ENCODE measurements at places on chromosomes 13 and 19.
A peak's percentile ranks its signal among the peaks of the same experiment; 100 is the strongest.

DNA sequence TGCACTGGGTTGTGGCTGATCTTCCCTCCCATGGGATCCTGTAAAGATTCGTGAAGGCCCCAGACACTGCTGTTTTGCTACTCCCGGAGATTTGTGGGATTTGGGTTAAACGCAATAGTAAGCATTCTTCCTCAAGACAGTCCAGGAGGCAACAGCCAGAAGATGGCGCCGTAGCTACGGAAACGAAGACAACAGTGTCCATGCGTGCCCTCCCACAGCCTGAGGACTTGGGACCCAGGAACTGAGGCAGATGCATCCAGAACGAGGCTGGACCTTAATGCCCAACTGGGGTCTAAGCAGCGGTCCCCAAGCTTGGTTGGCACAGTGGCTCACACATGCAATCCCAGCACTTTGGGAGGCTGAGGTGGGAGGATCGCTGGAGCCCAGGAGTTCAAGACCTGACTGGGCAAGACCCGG is 57.6 kb upstream of the ZNF507 start:
- DNase-seq: no peak

- no peak for DNase-seq
Observed at GRCh38 chr13:65825039-65825438, 1405.1 kb downstream of the PCDH9 start.

DNA sequence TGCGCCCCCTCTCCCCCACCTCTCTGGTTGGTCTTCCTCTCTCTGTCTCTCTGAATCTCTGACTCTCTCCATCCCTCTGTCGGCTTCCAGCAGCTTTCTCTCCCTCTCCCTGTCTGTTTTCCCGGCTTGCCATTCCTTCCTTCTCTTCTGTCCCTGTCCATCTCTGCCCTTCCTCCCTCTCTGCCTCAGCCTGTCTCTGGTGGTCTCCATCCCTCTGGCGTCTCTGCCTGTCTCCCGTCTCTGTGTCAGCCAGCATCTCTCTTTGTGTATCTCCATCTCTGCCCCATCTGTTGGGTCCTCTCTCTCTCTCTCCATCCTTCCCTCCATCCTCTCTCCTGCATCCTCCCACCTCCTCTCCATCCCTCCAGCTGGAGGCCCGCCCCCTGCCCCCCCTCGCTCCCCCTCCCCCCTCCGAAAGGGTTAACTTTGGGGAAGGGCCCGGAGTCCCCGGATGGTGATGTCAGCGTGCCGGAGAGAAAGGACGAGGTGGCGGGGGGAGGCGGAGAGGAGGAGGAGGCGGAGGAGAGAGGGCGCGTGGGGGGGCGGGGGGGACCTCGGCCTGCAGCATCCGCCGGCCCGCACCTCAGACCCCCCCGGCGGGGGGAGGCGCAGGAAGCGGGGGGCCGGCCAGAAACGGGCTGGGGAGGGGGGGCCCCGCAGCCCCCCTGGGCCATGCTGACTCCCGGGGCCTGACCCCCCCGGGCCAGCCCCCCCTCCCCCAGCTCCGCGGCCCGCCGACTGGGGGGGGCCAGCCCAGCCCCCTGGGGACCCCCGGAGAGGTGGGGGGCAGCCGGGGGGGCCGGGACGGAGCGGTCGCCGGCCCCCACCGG is at the start of gene BRSK1:
Gene BRSK1 (plus strand): TSS at position 450 of the 830 bp plus-strand sequence. CDS start 446 bp downstream, outside the sequence.
- no peak for DNase-seq

GRCh38 chr19:35267353-35267817 is 1.4 kb upstream of the USF2 start:
- peak; percentile 26 for DNase-seq

GRCh38 chr13:38702669-38703068 is 15.8 kb downstream of the FREM2 start:
- DNase-seq: no peak

- DNase-seq: no peak
Observed at GRCh38 chr19:52638601-52639000, 446 bp upstream of the ZNF83 start.

DNA sequence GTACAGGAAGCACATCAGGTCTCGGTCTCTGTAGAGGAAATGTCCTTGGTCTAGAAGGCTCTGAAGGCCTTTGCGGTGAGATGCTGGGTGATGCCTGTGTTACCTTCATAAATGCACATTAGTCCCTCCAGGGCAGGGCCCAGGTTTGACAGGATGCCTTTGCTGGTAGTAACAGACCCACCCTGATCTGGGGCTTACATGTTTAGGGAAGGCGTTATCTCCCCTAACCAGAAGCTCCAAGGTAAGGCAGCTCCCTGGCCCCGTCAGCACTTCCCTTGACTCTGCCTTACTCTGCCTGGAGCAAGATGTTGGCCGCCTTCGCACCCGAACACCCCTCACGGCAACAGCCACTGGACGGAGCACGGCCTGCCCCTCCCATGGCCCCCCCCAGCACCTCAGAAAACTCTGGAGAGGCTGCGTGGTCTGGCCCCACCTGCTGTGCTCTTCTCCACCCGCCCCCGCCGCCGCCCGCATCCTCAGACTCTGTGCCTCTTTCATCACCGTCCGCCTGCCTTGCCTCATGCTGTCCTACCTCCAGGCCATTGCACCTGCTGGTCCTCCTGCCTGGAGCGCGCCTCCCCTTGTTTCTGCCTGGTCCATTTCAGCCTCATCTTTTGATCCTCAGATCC is 9.1 kb downstream of the AP2A1 start:
- DNase-seq: no peak

- no peak for DNase-seq
Observed at GRCh38 chr13:95902741-95903140, 150.5 kb downstream of the UGGT2 start.

GRCh38 chr19:41801792-41802211 is 5.4 kb downstream of the CEACAM3 start:
- DNase-seq: no peak

DNA sequence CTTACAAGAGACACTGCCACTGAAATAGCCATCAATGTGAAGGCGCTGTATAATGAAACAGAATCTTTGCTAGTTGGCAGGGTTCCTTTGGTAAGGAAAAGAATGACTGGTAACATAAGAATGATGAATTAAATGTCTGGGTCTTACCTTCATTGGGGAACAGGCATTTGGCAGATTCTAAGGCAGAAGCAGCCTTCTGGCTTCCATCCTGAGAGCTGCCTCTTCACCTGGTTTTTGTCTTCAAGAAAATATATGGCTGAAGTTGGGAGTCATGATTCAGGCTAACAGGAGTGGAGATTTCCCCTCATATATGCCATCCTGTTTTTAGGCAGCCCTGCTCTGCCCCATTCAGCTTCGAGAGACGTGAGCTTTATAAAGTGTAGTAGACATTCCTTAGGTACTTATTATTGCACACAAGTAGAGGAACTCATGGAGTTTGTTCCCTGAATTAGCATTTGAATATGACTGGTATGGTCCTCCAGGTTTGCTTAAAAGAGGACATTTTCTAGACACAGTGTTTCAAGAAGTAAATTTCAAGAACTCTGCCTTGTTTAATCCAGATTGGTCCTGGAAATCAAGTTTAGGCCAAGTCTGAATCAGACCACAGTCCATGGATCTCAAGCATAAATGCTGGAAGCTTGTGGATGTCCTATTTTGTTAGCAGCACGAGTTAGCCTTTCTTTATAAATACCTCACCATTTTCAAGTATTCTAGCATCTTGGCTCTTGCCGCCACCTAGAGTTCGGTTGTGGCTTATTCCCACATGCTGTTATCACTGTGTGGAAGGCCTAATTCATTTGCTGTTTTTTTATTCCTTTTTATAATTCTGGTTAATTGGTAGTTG is 56.2 kb upstream of the AKAP11 start:
- DNase-seq: no peak

DNA sequence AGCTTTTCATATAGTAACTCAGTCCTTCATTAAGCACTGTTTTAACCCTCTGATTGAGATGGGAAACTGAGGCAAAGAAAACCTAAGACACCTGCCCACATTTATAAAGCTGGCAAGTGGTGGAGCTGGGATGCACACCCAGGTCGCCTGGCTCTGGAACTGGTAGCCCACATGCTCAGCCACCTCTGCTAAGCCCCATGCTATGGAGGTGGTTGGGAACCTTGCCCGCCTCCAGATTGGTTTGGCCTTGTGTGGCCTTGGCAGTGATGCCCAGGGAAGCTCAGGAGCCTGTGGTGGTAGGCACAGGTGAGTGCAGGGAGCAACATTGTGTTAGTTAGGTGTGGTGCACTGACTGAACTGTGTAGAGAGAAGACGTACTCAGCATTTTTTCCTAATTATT is 370.2 kb downstream of the MTUS2 start:
- no peak for DNase-seq

DNA sequence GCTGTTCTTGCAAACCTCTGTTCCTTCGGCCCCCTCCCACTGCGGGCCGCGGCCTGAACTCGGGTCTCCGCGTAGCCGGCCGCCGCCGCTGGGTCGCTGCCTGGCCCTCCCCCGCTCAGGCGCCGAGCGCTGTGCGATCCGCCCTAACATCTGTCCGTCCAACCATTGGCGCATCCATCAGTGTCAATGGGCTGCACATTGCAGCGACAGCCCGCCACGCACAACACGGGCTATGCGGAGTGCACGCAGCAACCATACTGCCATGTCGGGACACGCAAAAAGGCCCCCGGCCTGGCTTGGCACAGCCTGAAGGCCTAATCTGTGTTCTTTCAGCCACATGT is 2.6 kb upstream of the TSHZ3 start:
- no peak for DNase-seq

- no peak for DNase-seq
Observed at GRCh38 chr19:29260477-29261317, 47.7 kb upstream of the UQCRFS1 start.

DNA sequence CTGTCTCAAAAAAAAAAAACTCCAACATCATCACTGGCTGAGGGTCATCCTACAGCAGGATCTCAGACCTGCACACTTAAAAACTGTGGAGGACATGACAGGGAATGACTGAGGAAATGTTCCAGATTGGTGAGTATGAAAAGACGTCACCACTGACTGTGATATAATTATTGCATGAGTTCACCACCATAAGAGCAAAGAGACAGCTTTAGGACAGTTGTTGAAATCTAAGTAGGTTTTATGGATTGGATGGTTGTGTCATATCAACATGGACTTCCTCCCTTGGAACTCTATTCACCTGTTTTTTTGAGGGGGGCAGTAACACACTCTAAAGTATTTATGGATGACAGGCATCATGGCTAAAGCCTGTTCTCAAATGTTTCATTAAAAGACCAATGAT is 31.5 kb downstream of the KLF12 start:
- DNase-seq: no peak

DNA sequence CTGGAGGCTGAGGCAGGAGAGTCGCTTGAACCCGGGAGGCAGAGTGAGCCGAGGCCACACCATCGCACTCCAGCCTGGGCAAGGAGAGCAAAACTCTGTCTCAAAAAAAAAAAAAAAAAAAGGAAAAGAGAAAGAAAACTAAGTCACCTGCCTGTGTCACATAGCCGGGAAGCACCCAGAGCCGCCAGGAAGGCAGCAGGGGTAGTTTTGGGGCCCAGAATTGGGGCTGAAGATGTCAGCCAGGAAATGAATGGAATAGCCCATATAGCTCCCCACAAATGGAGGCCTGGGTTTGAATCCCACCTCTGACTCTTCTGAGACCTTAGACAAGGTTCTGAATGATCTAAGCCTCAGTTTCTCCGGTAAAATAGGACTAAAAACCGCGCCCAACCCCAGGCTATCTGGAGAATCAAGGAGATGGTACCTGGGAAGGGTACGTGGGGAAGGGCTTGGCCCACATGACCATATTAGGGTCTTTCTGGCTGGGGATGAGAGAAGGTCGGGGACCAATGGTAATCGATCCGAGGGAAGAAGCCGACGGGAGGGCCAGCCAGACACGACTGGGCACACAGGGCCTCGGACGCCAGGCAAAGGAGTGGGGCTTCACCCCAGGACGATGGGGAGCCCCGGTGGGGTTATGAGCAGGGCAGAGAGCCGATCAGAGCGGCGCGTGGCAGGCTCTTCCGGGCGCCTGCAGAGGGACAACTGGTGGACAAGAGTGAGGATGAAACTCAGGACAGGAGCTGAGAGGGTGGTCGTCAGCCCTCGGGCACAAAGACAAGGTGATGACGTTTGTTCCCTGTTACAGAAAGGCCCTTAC is 14.4 kb downstream of the CCDC124 start:
- DNase-seq: peak; percentile 30

DNA sequence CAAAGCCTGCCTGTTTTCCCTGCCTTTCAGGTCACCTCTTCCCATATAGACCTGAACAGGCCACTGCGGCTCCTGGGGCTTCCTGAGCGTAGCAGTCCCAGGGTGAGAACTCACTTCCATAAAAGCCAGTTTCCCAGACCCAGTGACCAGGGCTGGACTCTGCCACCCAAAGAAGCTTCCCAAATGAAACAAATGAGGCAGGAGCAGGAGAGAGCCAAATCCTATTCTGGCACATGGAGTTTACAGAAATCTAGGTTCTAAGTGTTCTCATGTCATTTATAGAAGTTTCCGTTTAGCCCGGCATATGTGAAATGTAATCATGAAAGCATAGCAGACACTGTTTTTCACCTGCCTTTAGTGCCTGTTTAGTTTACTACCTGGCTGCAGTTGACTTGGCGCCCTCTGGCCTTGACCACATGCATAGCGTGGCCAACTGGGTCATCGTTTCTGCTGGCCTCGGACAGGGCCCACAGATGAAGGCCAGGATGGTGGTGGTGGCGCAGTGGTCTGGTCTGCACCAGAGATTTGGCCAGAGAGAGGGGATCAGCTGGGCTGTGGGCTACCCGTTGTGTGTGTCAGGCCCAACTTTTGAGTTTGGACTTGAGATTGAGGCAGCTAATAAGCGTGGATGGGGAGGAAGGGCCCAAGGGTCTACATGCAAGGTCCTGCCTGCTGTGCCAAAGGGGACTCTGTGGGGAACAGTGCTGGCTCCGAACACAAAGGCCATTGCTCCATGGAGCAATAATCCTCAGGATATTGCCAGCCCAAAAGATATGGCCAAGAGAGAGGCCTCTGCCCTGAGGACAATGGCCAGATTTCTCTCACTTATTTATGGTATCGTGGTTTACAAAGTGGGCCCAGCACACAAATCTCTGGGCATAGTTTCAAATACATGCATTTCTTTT is 43.3 kb downstream of the NFIX start:
- no peak for DNase-seq

DNA sequence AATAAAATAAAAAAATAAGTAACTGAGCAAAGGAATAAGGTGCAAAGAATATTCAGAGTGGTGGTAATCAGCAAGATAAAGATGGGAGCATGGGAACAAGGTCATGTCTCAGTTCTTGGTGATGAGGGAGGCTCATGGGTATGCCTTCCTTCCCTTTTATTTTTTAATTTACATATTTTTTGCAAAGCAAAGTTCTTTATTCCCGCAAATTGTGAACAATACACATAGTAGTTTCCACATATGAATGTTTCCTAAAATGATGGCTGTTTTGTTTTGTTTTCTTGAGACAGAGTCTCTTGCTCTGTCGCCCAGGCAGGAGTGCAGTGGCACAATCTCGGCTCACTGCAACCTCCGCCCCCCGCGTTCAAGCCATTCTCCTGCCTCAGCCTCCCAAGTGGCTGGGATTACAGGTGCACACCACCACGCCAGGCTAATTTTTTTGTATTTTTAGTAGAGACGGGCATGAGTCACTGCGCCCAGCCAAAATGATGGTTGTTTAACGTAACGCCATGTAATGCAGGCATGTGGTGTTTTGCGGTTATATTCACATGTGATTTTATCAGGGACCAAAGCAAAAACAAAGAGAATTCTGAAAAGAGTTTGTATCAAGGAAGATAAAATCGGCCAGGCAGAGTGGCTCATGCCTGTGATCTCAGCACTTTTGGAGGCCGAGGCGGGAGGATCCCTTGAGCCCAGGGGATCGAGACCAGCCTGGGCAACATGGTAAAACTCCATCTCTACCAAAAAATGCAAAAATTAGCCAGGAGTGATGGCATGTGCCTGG is 4.5 kb upstream of the ADGRE2 start:
- no peak for DNase-seq
